NCI-H1694 (cell line): ENCODE measurements at places on chromosomes 1 and 21.

GRCh38 chr1:168236836-168237611 is 11.2 kb downstream of the SFT2D2 start:
- no peak for DNase-seq

DNA sequence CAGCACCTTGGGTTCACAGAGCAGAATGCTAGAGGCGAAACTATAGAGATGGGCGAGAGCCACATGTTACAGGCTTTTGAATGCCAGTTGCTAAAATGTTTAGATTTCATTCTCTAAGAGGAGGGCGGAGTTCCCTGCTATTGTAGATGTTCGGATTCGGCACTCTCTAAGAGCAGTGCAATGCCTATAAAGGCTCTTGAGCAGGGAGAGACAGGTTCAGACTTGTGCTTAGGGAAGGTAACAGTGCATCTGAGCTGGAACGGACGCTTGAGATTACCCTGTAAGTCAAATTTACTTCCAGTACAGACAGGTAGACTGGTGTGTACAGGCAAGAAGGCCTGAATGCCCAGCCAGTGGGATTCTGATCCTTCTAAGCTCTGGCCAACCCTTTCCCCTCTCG is 15.3 kb downstream of the LURAP1 start:
- DNase-seq, result no peak

- DNase-seq, result no peak
These were observed 41.7 kb upstream of the ZNF326 start for GRCh38 chr1:89953131-89953626.

DNA sequence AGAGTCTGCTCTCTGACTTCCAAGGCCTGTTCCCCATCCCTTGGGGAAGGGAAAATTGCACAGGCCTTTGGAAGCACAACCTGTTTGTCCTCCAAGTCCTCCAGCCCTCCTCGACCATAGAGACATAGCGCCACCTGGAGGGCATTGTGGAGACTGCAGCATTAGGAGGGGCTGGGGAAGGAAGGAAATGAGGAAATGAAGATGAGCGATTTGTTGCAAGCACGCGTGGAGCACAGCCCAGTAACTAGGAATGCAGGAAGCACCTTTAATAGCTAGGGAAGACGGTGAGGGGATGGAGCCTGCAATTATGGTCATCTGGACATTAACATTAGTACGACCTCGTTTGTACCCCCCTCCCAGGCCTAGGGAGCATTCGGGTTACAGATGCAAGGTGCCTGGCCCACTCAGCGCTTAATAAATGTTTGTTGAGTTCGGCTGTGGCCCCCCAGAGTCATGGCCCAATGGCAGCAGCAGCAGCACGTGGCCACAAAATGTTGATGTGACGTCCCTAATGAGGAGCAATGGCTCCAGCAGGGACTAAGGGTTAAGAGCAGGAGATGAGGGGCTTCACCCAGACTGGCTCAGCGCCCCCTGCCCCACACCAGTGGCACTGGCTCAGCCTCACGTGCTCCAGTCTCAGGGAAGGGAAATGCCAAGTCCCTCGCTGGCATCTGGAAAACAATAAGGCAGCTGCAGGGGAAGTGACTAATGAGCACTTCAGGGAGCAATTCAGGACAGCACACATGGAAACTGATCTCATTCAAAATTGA is 8.0 kb upstream of the CAMK2N1 start:
- peak; percentile 88 for DNase-seq

DNA sequence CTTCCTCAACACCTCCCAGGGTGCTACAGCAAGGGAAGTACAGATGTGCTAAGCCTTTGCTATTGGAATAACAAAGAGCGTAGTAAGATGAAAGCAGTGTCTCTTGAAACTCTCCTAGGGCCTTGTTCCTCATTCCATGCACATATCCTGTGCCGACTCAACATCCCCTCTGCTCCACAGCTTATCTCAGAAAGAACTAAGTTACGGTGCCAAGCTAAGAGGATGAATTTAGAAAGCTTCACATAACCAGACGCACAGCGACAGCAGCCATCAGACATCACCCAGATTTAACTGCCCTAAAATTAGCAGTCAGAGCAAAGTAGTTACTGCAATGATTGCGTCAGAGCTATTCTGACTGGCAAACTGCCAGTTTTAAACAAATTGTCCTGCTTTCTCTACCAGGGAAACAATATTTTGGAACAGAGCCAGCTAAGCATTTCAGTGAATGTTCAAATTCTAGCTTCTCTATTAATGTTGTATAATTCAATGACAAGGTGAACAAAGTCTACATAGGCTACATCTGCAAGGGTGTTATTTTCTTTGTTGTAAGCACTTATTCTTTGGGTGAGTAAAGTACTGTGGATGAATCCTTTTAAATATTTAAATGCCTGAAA is 9.5 kb downstream of the SIPA1L2 start:
- peak; percentile 90 for DNase-seq

GRCh38 chr1:27284425-27285273 is 37.3 kb upstream of the TMEM222 start:
- DNase-seq, result peak; percentile 80

GRCh38 chr1:219993554-219994433 is 52.5 kb downstream of the EPRS1 start:
- DNase-seq, result no peak

GRCh38 chr21:41121785-41122415 is 46.1 kb upstream of the BACE2 start:
- DNase-seq, result peak; percentile 52

DNA sequence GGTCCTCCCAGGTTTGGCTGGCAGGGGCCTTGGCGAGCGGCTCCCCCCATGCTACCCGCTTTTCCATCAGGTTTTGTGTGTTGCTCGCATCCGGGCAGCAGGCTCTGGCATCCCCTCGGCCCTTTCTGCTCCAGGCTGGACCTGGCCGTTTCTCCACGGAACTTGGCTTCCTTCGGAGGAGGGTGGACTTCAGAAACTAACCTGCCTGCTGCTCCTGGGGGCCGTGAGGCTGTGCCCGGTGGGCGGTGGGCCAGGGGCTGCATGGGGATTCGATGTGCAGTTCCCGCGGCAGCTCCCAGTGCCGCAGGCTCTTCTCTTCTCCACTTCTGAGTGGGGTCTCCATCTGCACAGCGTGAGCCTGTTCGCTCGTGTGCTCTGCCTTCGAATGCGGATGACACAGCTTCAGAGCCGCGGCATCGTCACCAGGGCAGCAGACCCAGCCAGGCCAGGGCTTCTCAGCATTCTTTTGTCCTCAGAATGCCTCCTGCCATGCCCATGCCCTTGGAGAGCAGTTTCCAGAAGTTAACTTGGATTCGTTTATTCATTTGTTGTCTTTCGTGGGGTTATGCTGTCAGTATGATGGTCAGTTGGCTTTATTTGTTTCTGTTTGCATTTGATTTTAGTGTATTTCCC is 36.4 kb downstream of the PRKCZ start:
- no peak for DNase-seq

GRCh38 chr1:226658546-226659125 is 80.4 kb downstream of the ITPKB start:
- no peak for DNase-seq
